NCI-H1417 treated with DMSO at 0.1 percent for 48 hours (cell line): ENCODE measurements at places on chromosomes 2 and 18.

DNA sequence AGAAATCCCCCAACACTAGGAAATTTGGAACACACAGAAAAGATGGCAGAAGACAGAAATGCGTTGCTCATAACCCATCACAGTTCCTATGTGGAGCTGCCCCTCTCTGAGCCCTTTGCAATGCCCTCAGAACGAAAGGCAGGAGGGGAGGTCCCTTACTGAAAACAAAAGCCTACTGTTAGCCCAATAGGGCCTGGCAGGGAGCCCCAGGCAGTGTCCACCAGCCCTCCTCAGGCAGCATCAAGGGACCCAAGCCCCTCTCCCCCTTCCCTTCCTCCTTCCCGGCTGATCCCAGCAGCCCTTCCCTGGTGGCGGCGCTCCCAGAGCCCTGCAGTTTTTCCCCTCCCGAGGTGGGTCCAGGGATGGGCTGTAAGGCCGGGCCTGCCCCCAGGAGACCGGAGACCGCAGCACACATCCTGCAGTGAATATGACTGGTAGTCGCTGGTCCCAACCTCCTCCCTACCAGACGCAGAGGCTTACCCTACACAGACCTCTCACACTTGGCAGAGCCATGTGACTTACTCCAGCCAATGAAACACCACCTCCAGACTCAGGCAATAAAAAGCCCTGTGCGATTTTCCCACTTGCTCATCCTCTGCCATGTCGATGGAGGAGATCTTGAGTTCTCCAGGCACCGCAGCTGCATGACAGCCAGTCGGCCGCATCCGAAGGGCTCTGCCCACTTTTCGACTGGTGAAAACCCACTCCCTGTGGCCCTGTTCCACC, 19.4 kb upstream of the DUSP2 start:
- DNase-seq: no peak

DNA sequence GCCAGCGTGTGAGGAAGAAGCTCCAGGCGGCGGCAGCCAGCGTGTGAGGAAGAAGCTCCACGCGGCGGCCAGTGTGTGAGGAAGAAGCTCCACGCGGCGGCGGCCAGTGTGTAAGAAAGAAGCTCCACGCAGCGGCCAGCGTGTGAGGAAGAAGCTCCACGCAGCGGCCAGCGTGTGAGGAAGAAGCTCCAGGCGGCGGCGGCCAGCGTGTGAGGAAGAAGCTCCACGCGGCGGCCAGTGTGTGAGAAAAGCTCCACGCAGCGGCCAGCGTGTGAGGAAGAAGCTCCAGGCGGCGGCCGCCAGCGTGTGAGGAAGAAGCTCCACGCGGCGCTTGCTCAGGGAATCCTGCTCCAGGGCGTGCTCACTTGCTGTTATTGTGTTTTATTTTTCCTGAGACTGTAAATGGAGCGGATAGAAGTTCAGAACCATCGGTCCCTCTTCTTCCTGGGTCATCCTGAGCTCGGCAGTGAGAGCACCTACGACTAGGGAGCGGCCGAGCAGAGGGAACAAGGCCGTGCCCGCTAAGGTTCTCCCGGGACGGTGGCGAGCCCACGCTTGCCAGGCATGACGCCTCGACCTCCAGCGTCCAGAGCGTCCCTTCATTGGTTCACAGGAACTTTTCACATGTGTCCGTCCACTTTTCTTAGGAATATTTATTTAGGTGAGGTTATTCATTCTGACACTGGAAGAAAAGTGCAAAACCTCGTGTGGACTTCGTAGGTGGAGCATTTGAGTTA, 94.2 kb downstream of the TMEM18 start:
- no peak for DNase-seq

DNA sequence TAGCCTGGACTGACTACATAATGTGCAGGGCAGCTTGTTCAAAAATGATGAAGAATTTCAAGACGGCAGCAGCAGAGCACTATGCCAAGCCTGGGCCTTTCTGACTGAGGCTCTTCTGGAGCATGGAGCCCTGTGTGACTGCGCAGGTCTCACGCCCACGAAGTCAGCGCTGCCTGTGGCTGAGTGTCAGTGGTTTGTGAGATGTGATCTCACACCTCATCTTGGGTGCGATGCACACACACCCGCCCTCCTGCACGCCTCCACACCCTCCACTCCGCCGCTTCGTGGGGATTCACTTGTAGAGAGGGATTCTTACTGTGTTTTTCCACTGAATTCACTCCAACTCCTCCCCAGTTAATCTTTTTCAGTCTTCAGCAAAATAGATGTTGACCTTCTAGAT, 103.9 kb downstream of the VIT start:
- DNase-seq: no peak

DNA sequence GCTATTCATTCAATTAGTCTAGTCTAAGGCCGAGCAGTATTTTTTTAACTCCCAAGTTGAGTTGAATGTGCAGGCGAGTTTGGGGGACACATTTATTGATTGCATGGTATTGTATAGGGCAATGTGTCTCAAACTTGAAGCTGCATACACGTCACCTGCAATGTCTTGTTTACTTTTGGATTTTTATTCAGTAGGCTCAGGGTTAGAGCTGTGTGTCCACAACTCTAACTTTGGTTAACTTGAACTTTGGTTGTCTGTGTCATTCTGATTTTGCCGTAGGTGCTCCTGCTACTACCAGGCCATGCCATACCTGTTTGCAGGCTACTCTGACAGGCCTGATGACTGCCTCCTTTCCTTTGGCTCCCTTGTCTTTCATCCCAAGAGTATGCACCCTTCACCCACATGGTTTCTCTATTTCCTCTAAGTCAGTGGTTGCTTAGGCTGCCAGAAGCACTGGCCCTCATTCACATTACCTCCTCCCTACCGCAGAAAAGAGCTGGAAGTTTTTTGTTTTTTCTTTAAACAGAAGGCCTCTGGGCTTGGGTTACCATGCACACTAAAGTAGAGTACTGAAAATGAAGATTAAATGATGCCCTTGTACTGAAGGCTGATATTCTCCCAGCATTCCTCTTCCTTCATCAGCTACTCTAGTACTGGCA, 219.4 kb upstream of the SPOPL start:
- no peak for DNase-seq

DNA sequence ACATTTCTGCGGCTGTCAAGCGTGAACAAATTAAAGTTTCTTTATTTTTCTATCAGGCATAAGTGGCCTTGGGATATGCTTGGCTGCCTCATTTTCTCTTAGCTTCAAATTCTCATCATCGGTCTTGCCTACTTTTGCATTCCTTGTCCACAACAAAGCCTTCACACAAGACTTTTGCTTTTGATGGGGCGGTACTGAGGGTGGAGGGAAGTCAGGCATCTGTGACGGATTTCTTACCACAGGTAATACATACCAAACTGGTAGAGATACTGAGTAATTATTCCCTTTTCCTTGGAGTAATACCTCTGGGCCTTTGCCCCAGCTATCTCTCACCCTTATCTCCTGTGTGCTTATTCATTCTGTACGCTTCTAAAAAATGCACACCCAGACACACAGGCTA, 468.3 kb upstream of the RGPD4 start:
- no peak for DNase-seq

DNA sequence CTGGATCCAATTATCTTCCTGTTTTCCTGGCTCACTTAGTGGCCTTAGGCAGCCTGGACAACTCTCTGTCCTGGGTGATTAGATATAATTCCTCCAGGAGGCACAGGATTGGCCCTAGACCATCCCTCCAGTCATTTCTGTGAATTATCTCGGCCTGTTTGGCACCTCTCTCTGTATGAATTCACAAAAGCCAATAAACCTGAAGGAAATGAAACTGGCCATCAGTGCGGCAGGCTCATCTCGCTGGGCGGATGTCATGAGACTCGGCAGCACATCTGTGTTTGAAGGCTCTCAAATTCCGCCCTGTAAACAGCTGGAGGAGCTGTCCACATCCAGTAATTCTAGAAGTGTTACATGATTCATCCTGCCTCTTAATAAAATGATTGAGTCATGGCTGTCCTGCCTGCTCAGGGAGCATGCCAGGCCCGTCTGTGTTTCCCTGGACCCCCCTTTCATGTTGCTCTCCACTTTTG, 38.6 kb downstream of the ACOXL start:
- DNase-seq: no peak

- DNase-seq: no peak
These were observed 115.1 kb downstream of the CDH20 start for GRCh38 chr18:61448316-61448715.

DNA sequence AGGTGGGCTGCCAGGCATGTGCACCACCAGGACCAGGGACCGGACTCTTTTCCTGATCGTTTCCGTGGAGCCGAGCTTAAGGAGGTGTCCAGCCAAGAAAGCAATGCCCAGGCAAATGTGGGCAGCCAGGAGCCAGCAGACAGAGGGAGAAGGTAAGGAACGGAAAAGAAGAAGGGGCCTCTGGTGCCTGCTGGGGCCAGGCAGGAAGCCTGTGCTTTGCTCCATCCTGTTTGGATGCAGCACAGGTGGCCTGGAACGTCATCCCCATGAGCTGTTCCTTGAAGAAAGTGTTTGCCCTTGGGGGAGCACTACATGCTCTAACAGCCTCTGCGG, 33.9 kb downstream of the CNGA3 start:
- DNase-seq: no peak

DNA sequence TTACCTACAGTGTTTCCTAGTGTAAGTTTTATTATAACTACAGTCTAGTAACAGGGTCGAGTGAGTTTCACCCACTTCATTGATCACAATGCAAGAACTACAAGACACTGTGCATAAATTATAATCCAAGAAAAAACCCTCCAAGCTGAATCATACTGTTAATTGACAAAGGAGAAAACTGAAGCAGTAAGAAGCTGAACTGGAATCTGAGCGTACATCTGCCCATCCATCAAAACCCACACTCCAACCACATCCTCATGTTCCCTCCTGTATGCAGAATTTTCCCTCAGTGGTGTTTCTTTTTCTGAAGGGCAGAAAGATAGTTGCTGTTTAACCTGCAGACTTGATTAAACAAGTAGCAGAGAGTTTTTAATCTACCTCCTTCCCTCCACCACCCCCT, 49.5 kb upstream of the KIDINS220 start:
- DNase-seq: no peak

GRCh38 chr2:124163840-124164239, 138.8 kb downstream of the CNTNAP5 start:
- no peak for DNase-seq

- no peak for DNase-seq
These were observed 64.1 kb downstream of the CHRNA1 start for GRCh38 chr2:174699993-174700766.

- no peak for DNase-seq
These were observed 169.2 kb upstream of the FHL2 start for GRCh38 chr2:105567996-105568494.

DNA sequence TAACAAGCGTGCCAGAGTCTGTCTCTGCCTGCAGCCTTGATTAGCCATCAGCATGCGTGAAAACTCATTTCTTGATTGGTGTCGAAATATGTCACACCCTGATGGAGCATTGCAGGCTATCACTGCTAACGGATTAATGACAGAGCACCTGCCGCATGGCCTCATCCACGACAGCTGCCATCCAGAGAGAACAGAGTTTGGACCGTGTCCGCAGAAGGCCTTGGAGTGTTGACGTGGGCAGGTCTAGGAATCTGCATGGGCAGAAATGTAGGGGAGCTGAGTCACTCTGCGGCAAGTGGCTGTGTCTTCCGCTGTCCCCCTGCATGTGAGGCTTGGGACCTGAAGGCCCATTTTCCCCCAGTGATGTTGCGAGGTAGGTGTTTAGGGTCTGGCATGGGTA, 43.0 kb downstream of the KLHL29 start:
- DNase-seq: no peak

- no peak for DNase-seq
These were observed 99.6 kb upstream of the DNMT3A start for GRCh38 chr2:25441353-25441752.

- DNase-seq: no peak
These were observed 6.8 kb upstream of the CYP26B1 start for GRCh38 chr2:72154386-72154975.

DNA sequence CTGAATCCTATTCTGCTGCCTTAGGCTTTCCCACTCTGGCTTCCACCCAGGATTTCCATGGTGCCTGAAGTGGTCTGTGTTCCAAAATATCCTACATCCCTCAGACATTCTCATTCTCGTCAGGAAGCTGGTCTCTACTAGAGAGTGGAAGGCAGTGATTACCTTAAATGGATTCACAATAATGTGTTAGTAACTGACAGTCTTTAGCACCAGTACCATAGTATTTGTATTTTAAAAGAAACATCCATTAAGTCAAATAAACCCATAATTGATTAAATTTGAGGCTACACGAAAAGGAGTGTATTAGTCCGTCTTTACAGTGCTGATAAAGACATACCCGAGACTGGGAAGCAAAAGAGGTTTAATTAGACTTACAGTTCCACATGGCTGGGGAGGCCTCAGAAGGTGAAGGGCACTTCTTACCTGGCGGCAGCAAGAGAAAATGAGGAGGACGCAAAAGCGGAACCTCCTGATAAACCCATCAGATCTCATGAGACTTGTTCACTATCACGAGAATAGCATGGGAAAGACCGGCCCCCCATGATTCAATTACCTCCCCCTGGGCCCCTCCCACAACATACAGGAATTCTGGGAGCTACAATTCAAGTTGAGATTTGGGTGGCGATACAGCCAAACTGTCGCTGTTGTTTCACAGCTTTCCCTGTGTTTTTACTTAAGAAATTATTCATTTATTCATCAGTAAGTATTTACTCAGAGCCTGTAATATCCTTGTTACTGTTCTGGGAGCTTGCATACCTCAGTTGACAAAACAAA, 306.5 kb downstream of the STK39 start:
- no peak for DNase-seq

GRCh38 chr2:128496700-128497099, 178.0 kb upstream of the HS6ST1 start:
- no peak for DNase-seq

GRCh38 chr2:239051891-239052445, 204.1 kb downstream of the TWIST2 start:
- no peak for DNase-seq

GRCh38 chr2:46847185-46847710, 68.4 kb downstream of the MCFD2 start:
- DNase-seq: no peak

- DNase-seq: no peak
These were observed 37.9 kb downstream of the SLC38A11 start for GRCh38 chr2:164917296-164917903.

DNA sequence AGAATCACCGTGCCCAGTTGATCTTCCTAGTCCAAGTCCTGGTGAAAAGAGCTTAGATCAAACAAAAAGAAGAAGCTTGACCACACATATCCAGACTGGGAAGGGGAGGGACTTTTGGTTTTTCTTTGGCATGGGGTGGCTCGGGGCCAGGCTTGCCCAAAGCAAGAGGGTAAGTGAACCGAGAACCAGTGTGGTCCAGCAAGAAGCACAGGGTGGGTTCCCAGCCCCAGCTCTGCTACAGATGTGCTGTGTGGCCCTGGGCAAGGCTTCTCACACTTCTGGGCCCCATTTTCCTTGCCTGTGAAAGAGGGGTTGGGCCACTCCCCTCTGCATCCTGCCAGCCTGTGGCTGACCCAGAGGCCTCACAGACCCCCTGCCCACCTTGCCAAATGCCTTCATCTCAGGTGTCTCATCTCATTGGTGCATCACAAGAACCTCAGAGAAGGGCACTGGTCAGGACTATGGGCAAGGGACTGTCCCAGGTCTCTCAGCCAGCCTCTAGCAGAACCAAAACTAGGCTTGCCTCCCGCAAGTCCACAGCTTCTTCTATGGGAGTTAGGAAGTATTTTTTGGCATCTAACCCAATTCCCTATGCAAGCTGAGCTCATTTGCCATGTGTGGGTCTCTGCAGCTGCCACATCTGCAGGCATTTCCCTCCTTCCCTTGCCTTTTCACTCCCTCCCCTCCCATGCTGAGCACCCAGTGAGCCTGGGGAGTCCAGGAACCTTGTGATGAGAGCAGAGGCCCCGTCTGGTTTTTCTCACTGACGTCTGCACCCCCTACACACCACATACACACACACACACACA, 6.9 kb downstream of the ATP6V1B1 start:
- no peak for DNase-seq
